Progenitor cell of endocrine pancreas (in vitro differentiated cells): ENCODE measurements at places on chromosomes 13 and 19.

DNA sequence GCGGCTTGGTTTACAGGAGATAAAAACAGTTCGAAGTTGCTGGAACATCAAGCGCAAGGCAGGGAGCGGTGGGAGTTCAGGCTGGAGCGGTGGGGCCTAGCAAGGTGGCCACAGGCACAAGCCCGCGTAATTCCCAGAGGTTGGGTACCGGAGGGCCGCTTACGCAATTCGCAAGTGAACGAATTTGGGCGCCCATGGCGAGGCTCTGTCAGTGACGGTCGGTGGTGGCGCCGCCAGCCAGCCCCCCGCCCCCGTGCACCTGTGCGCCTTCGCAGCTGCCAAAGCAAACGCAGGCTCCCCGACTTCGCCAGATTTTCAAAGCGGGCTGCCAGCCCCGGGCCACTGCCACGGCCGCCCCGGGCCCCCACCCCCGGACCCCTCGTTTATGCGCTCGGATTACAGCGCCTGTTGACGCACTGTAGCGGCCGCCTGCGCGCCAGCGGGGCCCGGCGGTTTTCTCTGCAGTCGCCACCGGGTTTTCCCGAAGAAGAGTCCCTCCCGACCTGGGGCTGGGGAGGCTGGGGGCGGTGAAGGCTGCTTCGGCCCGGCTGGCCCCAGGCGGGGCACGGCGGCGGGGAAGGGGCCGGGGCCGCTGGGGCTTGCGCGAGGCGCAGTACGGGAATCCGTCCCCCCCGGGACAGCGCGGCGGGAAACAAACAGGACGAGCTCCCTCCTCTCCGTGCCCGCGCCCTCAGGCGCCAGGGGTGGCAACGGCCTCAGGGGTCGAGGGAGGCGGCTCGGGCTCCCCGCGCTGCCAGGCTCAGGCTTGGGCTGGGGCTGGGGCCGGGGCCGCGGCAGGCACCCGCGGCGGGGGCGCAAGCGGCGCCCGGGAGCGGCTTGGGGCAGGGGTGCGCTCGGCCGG, 709 bp downstream of the N4BP2L1 start:
- peak; percentile 37 for DNase-seq

DNA sequence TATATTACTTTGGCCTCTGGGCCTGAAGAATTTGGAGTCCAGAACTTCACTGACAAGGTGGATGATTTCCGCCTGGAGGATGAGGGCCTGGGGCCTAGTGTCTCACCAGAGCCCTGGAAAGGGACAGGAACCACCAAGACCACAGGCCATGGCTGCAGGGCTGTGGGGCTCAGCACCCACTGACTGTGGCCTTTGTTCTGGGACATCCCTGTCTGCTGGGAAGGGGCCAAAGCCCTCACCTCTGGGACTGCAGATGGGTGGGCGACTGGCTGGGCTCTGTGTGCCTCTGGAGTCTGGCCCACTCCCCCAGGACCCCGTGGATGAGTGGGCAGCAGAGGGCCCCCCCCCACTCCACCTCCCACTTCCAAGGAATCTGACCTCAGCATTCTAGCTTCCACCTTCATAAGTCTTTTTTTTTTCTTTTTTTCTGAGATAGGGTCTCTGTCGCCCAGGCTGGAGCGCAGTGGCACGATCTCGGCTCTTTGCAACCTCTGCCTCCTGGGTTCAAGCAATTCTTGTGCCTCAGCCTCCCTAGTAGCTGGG, 20.3 kb downstream of the CHST8 start:
- DNase-seq = no peak

DNA sequence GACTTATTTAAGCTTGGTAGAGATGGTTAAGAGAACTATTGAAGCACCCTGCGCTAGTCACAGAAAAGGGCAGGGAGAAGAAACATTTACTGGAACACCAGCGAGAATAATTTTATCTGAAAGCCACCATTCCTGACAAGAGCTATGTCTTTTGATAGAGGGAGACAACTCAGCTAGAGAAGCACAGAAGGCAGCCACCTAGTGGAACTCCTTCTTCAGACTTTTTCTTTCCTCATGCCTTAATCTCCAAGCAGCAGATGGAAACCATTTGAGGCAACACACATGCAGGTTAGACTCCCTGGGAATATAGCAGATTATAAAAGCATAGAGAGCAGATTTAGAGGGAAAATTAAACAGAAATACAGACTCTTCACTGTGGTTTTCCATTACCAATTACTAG, 813.4 kb downstream of the SLITRK6 start:
- DNase-seq = no peak

DNA sequence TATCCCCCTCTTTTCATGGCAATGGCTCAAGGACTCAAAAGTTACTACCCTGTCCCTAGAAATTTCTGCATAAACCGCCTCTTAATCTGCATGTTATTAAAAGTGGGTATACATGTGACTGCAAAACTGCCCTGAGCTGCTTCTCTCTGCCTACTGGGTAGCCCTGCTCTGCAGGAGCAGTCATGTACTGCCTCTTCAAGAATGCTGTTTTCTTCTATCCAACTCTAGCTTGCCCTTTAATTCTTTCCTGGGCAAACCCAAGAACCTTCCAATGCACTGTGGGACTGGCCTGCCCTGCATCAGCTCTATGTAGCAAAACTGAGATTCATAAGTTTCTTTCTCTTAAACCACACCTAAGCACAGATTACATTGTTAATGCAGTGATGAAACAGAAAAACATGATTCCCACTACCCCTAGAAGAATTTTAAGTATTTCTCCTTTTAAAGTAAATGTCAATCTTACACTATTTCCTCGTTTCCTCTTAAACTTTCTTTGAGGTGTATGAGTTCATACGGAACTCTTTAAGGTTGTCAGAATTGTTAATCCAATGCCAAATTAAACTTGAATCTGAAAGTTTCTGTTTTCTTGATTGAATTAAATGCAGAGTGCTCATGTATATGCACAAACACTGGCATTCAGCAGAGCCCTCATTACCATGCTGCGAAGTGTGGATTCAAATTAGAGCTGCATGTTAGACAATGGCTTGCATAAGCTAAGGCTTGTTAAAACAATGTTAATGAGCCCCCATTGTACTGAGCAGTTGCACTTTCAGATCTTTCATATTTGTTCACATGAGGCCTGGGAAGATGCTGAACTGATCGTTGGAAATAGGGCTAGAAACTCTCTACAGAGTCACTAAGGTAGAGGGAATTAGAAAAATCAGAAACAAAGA, 669.9 kb upstream of the PCDH20 start:
- DNase-seq = no peak

- DNase-seq = no peak
These were observed 21.2 kb downstream of the MAST1 start for GRCh38 chr19:12859546-12859945.

DNA sequence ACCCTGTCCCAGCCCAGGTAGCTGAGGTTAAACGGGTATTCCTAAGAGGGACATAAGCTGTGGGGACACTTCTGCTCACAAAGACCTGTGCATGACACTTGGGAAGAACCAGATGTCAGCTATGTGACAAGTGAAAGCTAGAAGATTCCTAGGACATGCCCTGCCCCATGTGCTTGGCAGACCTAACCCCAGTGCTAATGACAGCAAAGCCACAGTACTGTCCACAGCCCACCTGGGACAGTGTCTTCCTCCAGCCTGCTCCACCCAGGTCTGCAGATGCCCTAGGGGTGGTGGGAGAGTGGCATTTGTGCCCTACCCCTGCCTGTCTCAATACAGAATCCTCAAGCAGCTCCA, 18.4 kb upstream of the EPHX3 start:
- no peak for DNase-seq

- DNase-seq = no peak
These were observed 19.3 kb upstream of the CEACAM20 start for GRCh38 chr19:44548736-44549135.

GRCh38 chr19:49567861-49568441, 12.4 kb downstream of the NOSIP start:
- DNase-seq = no peak

DNA sequence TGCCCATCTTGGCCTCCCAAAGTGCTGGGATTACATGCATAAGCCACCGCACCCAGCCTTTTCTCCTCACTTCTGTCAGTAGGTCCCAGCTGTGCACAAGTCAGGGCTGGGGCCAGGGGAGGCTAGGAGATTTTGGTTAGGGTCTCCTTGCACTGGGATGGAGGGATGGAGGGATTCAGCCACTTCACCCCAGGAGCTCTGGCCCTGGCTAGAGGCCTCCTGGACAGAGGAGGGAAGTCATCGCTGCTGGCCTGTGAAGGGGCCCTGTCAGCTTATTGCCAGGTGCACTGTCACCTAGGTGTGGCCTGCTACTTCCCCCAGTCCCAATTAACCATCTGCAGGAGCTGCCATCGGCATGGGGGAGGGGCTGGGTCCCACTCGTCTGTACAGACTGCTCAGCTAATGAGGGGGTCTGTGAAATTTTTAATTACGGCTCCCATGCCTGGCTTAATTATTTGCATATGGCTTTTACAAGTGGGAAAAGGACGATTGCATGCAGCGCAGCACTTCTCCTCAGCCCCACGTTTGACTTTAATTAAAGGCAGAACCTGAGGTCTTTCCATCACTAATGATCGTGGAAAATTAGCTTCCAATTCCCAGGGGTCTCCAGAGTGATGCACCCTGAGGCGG, 52.4 kb downstream of the CHST8 start:
- no peak for DNase-seq

GRCh38 chr19:2207991-2208860, 27.9 kb downstream of the PLEKHJ1 start:
- no peak for DNase-seq

- no peak for DNase-seq
These were observed 368.3 kb downstream of the LMO7 start for GRCh38 chr13:76004416-76004815.

GRCh38 chr13:30851697-30852096, 54.4 kb upstream of the MEDAG start:
- DNase-seq = no peak

DNA sequence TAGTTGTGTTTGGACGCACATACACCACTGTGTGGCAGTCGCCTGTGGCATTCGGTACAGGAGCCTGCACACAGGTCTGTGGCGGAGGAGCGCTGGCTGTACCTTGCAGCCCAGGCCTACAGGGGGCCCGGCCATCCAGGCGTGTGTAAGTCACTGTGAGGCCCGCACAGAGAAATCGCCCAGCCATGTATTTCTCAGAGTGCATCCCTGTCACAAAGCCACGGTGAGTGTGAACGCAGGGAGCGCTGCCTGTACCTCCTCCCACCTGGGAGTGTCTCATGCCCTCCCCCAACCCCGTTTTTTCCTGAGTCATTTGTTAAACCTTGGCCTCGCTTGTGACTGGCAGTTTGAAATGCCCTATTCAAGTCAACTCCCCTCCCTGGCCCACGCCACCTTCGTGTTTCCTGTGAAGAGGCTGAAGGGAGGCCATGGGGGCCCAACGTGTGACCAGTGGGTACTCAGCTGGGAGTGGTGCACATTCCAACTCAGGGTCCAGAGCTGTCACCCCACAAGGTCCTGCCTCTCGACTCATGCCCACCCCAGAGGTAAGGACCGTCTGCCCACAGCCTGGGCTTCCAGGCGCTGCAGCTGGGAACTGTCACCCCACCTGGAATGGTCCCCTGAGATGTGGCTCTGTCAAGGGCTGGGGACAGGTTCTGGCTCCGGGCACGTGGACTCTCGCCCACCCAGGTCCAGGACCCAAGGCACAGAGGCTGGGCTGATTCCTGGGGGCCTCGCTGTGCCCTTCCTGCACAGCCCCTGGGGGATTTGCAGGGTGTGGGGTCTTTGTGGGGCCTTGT, 11.6 kb upstream of the RASA3 start:
- no peak for DNase-seq

GRCh38 chr19:30053558-30053957, 111.5 kb downstream of the URI1 start:
- no peak for DNase-seq

- peak; percentile 4 for DNase-seq
These were observed 7.1 kb upstream of the GRTP1 start for GRCh38 chr13:113371061-113371460.

- no peak for DNase-seq
These were observed 51.3 kb upstream of the NFIC start for GRCh38 chr19:3314962-3315675.
